ENCODE measurements at places on chromosomes 5 and 9.

GRCh38 chr5:179918742-179919486 lies 11.2 kb upstream of the TBC1D9B start:
- DNase-seq: no peak

DNA sequence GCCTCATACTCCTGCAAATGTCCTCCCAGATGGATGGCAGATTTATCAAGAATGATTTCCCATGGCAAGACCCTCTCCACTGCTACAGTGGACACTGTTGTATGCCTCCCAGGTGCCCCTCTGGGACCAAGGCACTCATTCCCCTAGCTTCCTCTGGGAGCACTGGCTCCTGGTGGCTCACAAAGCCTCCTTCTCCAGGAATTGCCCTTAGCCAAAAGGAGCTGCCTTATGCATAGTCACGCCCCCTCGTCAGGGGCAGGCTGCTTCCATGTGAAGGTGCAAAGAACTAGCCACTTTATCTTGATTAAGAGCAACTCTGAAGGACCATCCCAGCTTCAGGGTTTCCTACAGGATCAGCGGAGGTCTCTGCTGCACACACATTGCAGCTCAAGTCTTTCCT lies 358.1 kb downstream of the CDK5RAP2 start:
- DNase-seq: no peak

DNA sequence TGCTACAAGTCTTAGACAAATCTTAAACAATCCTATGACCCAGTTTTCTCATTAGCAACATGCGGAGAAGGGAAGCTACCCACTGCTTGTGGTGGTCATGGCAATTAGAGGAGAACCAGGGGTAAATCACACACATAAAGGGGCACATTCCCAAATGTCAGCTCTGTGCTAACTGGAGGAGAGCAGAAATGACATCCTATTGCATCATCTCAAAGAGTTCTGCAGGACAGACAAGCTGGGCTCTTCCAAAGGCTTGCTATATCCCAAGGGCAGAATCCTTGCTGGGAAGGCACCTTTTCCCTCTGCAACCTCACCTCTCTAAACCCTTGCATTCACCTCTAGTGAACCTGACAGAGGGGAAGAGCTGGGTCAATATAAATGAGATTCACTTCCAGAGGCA lies 17.0 kb upstream of the WWC1 start:
- no peak for DNase-seq

- DNase-seq: no peak
Measured at GRCh38 chr9:33293782-33294181, 3.5 kb downstream of the NFX1 start.

- DNase-seq: no peak
Measured at GRCh38 chr9:113219186-113219936, 1.7 kb downstream of the FKBP15 start.

DNA sequence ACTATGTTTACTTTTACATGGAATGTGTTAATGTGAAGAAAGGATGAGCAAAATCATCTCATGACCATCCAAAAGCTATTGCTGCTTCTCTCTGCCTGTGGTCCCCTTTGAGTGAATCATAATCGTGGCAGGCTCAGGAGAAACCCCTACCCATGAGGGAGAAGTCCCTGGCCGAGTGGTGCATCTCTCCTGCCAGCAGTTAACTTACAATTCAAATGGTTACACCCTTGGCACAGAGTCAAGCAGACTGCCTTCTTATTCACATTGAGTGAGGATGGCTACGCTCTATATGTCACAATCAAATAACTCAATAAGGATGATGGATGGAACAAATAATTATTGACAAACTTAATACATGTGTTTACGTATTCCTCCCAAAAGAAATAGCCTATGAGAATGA lies 179.1 kb downstream of the FGF1 start:
- no peak for DNase-seq

GRCh38 chr9:136947028-136947891 lies 2.2 kb downstream of the C8G start:
- no peak for DNase-seq

GRCh38 chr9:1722404-1722803 lies 292.7 kb upstream of the SMARCA2 start:
- DNase-seq: no peak

DNA sequence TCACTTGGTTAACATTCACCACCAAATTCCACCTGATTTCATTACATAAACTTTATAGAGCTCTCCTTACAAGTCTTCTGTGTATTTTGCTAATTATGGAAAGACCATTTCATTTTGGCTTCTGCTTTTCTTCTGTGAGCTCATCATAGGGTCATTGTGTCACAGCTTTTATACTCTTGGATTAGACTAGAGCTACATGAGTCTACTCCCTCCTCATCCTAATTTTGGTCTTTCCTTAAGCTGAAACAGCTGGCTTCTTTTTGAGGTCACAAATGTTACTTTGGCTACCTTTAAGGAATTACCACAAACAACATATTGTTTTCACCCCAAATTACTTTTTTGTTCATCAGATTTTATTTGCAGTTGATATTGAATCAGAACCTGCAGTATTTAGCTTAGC lies 103.0 kb downstream of the NPR3 start:
- DNase-seq: no peak
